ENCODE measurements at places on chromosomes 6 and 20.

DNA sequence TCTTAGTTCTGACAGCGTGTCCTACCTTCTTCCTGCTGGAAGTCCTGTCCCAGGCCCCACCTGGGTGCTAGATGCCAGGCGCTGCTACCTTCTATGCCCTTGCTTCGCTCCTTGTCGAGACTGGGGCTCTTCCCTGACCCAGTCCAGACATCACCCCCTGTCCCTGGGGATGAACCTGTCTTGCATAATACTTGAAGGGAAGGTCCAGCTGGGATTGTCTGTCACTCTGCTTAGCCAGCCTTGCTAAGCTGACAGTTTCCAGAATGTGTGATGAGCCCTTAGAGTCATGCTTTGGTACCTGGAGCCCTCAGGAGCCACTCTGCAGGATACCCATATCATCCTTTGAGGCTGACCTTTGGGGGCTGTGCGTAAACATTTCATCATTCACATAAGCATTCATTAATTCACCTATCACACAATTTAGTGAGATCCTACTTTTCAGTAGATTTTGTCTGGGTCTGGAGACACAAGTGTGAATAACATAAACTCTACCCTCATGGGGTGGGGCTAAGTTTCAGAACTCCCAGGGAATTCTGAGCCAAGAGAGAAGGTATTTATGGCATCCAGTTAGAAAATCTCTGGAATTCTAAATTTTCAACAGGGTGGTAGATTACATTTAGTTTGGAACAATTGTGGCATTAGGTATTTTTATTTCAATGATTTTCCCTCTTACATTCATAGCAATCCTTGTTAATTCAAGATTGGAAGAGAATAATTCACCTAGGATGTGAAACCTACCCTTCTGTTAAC lies 151.1 kb upstream of the HDAC2 start:
- no peak for DNase-seq

DNA sequence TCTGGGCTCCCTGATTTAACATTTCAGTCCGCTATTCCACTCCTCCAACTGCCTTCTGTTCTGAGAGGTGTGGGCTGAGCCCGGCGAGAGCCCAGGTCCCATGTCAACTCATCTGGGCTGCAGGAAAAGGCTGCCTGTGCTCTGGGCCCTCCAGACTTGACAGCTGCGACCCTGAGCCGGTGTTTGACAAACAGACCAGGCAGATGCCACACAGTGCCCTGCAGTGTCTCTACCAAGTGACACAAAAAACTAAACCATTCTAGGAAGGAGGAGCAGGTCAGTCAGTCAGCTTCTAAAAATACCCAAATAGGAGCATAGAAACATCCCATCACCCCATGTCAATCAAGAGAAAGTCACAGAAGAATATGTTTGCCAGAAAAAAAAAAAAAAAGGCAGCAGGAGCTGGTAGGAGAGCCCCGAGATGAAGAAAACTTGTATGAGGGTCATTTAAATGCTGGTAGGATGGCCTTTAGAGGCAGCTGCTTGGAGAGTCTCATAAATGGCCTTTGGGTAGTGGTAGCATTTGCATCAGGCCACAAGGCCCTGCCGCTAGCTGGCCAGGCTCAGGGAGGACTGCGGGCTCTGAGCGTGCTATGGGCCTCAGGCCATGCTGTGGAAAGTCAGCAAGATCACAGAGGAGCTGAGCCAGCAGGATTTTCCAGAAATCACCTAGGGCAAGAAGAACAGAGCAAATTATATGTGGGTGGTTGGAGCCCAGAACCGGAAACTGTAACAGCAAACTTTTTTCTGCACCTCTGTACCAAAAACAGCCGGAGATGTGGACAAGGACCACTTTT lies 36.6 kb upstream of the GFOD1 start:
- DNase-seq = no peak

DNA sequence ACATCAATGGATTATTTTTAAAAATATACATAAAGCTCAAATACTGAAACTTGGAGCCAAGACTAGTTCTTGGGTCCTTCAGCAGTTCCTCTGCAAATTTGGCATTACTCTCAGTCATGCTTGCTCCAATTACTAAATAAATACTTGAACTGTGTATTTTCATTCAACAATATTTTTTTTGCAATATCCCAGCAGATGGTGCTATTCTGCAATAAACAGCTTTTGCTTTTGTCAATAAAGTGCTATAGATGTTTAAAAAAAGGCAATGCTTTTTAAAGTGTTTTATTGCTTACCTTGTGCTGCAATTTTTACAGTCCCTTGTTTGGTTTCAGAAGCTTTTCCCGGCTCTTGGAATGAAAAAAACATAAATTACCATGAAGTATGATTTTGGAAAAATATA lies 243.4 kb downstream of the TRDN start:
- DNase-seq = no peak

- no peak for DNase-seq
These were observed 351.0 kb downstream of the BCKDHB start for GRCh38 chr6:80457439-80457933.

GRCh38 chr20:17612287-17612991 lies 42.6 kb downstream of the DSTN start:
- no peak for DNase-seq

DNA sequence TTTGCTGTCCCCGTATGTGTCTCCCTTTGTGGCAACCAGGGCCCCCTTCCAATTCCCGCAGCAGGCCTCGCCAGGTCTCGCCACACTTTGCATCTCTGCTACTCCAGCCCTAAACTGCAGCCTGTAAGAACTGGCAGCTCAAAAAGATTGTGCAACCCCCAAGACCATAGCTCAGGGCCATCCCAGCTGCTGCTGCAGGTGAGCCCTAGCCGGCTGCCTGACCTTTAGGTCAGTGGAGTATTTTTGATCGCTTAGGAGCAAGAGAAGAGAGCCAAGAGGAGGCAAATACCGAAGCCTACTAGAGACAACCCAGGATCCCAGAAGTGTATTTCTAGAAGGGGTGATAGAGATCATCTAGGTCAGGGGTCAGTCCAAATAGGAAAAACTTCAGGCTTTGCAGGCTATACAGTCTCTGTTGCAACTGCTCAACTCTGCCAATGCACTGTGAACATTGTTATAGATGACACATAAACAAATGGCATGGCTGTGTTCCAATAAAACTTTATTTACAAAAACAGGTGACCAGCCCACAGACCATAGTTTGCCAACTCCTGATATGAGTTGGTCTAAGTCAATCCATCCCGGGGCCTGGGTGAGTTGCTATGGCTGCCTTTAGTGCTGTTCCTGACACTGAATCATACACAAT lies 138.4 kb downstream of the EYA2 start:
- DNase-seq = no peak

DNA sequence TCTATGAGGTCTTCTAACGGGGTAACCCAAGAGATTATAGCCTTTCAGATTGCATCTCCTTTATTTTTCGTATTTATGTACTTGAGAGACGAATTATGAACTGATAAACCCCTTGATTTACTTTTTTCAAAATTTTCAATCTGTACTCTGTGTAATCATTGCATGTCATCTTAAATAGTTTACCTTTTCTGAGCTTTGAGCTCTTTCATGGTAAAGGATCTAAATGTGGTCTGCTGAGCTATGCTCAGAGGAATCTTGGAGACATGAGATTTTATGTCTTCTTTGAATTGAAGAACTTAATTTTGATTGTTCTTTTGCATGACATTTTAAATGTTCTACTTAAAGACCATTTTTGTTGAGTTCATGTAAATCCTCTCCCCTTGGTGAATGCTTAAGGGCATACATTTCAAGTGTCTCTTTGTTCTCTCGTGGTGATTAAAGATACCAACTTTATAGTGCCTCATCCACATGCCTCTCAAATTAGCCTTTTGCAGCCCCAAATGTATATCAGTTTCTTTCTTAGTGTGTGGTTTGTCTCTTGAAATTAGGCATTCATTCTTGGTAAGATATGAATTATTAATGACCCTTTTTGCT lies 116.3 kb upstream of the SCGN start:
- DNase-seq = no peak

- DNase-seq = no peak
These were observed 20.7 kb downstream of the CGA start for GRCh38 chr6:87074101-87074621.

- DNase-seq = no peak
These were observed 164.1 kb upstream of the PDE10A start for GRCh38 chr6:165827190-165827518.

- no peak for DNase-seq
These were observed 249.7 kb upstream of the SYNCRIP start for GRCh38 chr6:85892346-85892745.

All from stimulated activated CD4-positive, alpha-beta T cell treated with anti-CD3 and anti-CD28 coated beads, Interleukin-15, amount 100 ng/mL, for 1 hour (primary cell).